ENCODE measurements at places on chromosomes 11 and 22.

DNA sequence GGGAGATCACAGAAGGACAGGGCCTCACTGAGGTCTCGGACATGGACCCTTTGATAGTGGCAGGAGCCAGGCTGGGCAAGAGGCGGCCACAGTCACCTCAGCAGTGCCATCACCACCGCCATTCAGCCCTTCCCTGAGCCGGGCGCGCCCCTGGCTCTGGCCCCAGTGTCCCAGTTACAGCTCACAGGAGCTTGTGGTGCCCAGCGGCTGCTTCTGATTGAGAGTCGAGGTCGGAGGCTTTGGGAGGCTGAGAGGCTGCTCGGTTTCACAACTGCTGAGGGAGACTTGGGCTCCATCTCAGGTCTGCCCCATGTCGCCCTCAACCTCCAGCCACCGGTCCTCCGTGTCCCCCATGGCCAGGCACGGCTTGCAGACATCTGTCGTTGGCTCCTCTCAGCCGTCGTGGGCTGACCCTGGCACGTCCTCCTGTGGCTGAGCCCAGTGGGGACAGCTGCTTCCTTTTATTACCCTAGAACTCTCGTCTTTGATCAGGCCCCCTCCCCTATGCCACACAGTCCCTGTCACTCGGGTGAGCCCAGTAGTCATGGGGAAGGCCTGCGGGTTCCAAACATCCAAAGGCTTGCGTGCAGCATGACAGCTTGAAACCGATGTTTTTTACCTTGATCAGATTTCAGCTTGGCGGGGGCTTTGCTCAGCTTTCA is 28.4 kb upstream of the PPP6R3 start:
- no peak for DNase-seq

GRCh38 chr11:84747871-84748270 is 879.3 kb downstream of the DLG2 start:
- DNase-seq, result no peak

- no peak for DNase-seq
These were observed 4.0 kb upstream of the WNT11 start for GRCh38 chr11:76209973-76210930.

GRCh38 chr22:29722151-29722550 is 2.3 kb downstream of the CABP7 start:
- no peak for DNase-seq

- DNase-seq, result no peak
These were observed 38.5 kb downstream of the RTL6 start for GRCh38 chr22:44459551-44459950.

DNA sequence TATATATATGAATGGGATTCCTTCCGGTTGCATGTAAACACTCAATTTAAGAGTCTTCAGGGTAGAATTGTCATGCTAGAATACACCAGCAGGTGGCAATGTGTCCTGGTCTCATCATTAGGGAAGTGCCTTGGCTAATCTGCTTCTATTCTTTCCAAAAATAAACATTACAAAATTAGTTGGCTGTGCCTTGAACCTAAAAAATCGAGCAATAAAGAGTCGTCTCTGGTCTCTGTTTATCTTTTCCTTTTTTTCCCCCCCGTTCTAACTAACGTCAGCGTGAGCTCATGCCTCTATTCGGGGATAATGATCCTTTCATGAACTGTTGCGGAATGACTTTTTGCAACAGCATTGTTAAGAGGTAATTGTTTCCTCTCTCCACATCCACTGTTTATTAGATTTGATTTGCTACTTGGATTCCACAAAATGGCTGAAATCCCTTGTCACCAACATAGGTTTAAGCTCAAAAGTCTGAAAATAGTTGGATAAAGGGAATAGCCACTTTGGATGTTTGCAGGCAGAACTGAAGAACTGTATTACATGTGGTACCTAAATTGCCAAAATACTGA is 1.2 kb upstream of the ARHGEF12 start:
- DNase-seq, result peak; percentile 77

DNA sequence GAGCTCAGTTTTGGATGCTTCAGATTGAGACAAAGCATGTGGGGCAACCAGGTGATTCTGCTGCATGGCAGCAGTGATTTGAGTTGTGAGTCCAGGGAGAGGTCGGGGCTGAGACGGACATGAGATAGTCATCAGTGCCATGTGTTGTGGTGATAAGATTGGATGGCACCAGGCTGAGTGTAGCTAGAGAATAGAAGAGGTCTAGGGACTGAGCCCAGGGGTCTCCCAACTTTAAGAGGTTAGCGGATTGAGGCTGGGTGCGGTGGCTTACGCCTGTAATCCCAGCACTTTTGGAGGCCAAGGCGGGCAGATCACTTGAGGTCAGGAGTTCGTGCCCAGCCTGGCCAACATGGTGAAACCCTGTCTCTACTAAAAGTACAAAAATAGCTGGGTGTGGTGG is 6.3 kb upstream of the CTSD start:
- no peak for DNase-seq

GRCh38 chr11:129592191-129592590 is 216.5 kb downstream of the BARX2 start:
- no peak for DNase-seq
